HAP-1 (cell line): ENCODE measurements at places on chromosomes 5 and 9.

DNA sequence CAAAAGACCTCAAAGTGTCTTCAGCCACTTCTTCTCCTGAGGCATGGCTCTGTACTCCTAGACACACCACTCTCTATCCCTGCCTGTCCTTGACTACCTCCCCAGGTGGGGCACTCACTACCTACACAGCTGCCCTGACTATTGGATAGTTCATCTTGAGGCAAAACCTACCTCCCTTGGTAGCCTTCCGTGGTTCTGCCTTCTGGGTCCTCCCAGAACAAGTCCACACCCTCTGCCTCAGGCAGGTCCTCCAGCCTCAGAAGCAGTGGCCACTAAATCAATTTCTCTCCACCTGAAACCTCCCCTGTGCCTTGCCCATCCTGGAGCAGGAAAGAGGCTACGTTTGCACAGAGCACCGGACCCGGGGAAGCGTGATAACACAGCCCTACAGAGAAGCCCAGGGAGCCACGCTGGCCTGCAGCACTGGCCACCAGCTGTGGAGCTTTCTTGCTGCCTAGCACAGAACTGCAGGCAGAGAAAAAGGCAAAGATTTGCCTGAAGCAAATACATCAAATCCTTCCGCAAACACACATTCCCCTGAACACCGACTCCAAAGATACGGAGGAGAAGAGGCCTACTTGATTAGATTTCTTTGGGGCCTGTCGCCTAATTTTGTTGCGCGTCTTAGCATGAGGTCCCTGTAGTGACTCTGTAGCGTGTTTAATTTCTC is 141.8 kb downstream of the C9orf50 start:
- no peak for DNase-seq

DNA sequence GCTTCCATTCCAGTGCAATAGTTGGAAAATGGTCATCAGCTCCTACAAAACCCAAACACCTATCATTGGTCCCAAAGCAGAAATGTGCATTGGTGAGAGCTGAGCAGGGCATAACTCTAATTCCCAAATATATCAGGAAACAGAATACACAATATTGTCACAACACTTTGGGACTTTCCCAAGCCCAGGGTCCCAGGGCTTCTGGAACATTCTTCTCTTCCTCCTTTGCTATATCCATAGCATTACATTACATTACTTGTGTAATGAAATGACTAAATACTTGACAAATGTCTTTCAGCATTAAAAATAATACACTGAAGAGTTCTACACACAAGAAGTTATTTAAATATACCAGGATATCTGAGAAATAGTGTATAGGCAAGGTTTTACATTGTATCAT is 45.6 kb downstream of the LIX1 start:
- DNase-seq = no peak

GRCh38 chr5:84729326-84729725 is 344.6 kb upstream of the EDIL3 start:
- no peak for DNase-seq

GRCh38 chr9:104775574-104775936 is 11.6 kb downstream of the NIPSNAP3B start:
- DNase-seq = no peak

DNA sequence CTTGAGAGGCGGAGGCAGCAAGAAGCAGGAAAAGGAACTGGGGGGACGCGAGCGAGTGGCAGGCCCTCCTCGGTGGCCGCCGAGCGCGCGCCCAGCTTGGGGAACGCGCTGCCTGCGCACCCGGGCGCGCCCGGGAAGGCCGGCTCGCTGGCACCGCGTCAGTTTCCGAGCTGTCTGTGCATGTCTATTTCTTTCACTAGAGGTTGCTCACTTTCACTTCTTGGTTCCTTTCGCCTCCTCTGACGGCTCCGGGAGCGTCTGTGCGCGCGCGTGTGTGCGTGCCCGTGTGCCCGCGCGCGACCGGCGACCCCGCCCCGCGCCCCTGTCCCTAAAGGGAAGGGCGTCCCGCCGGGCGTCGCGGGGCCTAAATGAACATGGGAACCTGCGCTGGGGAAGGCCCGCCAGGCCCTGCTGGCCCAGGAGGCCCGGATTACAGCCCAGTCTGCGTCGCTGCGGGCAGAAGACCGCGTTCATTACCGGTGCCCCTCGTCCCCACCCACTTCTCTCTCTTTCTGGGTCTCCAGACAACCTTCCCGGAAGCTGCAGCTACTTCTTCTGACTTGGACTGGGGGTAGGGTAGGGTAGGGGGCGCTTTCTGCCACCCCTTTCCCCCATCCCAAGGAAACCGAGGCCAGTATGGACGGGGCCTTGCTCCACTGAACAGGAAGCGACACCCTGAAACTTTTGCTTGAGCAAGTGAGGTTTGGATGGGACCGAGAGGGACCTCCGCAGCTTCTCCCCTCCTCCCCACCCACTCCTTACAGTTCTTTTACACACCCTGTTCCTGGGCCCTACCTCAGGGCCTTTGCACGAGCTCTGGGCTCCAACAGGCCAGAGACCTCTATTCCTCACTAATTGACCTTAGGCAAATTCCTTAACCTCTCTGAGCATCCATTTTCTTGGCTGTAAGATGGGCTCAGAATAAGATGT is 205.8 kb upstream of the IER5L start:
- DNase-seq = peak; percentile 51

- no peak for DNase-seq
Observed at GRCh38 chr5:119630752-119631440, 1.5 kb downstream of the FAM170A start.

- no peak for DNase-seq
Observed at GRCh38 chr5:33888587-33888986, 3.2 kb downstream of the ADAMTS12 start.

GRCh38 chr9:119092125-119092524 is 277.1 kb downstream of the BRINP1 start:
- DNase-seq = no peak

- no peak for DNase-seq
Observed at GRCh38 chr5:113187906-113188305, 211.3 kb downstream of the DCP2 start.

- DNase-seq = no peak
Observed at GRCh38 chr5:36681711-36682110, 75.3 kb downstream of the SLC1A3 start.

GRCh38 chr9:26856413-26857032 is 36.1 kb downstream of the CAAP1 start:
- peak; percentile 76 for DNase-seq

- DNase-seq = no peak
Observed at GRCh38 chr9:117178596-117179375, 236.1 kb downstream of the ASTN2 start.

GRCh38 chr9:107438211-107439031 is 51.1 kb downstream of the KLF4 start:
- DNase-seq = peak; percentile 50
